ENCODE measurements at places on chromosomes 1 and 21. TPM values are rescaled to one million over a fixed set of nuclear protein-coding genes. Genes with fewer than 3 reads are reported as not detected.

DNA sequence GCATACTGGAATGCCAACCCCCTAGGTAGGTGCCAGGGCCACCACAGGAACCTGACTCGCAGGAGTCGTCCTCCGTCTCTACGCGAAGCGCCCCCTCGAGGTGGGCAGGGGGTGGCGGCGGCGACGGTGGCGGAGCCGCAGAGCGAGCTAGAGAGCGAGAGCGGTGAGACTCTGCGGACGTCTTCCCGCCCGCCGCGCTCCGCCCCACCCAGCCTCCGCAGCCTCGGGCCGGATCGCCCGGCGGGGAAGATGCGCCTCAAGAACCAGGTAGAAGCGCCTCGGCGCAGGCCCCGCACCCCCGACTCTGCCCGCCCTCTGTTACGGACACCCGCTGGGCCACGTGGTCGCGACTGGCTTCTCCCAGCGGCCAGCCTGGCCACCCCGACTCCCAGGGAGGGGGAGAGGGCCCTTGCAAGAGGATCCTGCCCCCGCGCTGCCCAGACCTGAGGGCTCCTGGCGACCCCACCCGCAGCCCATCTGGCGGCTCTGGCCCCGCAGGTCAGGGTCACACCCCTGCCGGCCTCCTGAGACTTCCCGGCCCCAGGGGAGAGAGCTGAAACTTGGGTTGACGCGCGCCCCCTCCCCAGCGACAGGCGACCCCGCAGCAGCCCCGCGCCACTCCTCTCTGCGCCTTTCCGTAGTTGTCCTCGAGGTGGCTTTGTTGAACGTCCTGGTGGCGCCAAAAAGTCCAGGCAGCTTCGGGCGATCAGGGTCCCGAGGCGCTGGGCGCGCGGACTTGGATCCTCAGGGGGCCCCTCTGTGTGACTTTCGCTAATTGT lies 24.4 kb upstream of the AGBL4 start:
- H3K27ac ChIP-seq, result no peak overlapping the region

- no peak for DNase-seq
- no peak overlapping the region for H3K4me3 ChIP-seq
- H3K27ac ChIP-seq, result no peak overlapping the region
Observed at GRCh38 chr21:16071761-16072160, 342.0 kb downstream of the USP25 start.

DNA sequence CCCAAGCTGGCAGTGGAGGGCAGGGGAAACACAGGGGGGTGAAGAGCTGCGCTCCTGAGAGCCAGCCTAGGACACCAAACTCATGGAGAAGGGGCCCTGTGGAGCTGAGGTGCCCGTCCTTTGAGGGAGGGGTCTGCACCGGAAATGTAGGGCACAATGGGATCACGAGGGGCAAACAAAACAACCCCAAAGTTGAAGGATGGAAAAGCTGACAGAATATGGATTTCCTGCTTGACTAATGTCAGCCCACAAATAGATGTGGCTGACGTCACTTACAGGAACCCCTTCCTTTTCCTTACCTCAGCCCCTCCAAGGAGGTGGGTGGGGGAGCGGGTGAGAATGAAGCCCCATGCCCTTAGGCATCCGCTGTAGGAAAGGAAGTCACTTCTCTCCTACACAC lies 110.9 kb downstream of the KCNN3 start:
- no peaks in the 10 kb centered on the region for H3K4me1 ChIP-seq
- no peaks in the 10 kb centered on the region for H3K27me3 ChIP-seq
- no peak overlapping the region for H3K4me3 ChIP-seq
- H3K36me3 ChIP-seq, result no peaks in the 10 kb centered on the region

GRCh38 chr1:161707503-161707902 lies 474 bp downstream of the FCRLA start:
- no peaks in the 10 kb centered on the region for H3K36me3 ChIP-seq
- no peak overlapping the region for H3K27ac ChIP-seq
- H3K4me1 ChIP-seq, result no peaks in the 10 kb centered on the region
- no peak for DNase-seq

GRCh38 chr1:63868268-63868781 lies 94.5 kb downstream of the ROR1 start:
- no peak for DNase-seq
- no peak overlapping the region for H3K4me3 ChIP-seq
- peaks cover 4% of the 10 kb centered on the region for H3K4me1 ChIP-seq
- no peaks in the 10 kb centered on the region for H3K36me3 ChIP-seq

DNA sequence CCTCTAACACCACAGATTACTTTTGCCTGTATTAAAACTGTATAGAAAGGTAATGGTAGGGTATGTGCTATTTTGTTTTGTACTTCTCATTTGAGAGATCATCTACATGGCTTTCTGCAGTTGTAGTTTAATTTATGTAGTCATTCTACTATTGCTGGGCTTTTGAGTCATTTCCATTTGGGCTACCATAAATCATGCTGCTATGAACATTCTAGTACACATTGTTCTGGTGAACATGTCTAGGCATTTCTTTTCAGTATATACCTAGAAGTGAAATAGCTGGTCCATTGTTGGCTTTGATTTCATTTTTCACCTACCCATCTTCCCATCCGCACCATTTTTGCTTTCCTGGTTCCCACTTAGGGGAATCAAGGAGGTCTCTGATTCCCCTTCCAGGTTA lies 18.7 kb downstream of the EDN2 start:
- H3K27me3 ChIP-seq, result no peaks in the 10 kb centered on the region
- no peak overlapping the region for H3K4me3 ChIP-seq
- DNase-seq, result no peak
- H3K4me1 ChIP-seq, result peaks cover 10% of the 10 kb centered on the region
- no peaks in the 10 kb centered on the region for H3K36me3 ChIP-seq
- no peak overlapping the region for H3K27ac ChIP-seq

- no peaks in the 10 kb centered on the region for H3K27me3 ChIP-seq
- no peak overlapping the region for H3K27ac ChIP-seq
- H3K4me3 ChIP-seq, result no peak overlapping the region
- no peaks in the 10 kb centered on the region for H3K36me3 ChIP-seq
- peak; percentile 21 for DNase-seq
- no peaks in the 10 kb centered on the region for H3K4me1 ChIP-seq
Observed at GRCh38 chr1:25064465-25065240, 134.6 kb upstream of the RUNX3 start.

DNA sequence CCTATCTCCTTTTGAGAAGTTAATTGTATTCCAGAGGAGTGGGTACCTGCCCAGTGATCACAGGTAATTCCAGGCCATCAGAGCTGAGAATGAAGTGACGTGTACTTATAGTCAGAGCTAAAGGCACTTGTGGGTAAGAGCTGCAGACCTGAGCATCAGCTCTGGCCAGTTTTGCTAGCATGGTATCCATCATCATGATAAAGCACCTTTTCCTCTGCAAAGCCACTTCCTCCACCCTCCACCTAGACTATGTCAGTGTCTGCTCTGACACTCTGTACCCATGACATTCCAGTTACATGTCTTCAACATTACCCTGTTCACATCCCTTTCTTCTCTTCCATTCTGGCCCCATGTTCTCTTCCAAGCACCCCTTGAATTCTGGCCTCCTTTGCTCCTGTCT lies 157.3 kb downstream of the GRIK3 start:
- no peaks in the 10 kb centered on the region for H3K27me3 ChIP-seq
- no peaks in the 10 kb centered on the region for H3K36me3 ChIP-seq
- H3K4me3 ChIP-seq, result no peak overlapping the region
- no peak overlapping the region for H3K27ac ChIP-seq
- DNase-seq, result no peak
- no peaks in the 10 kb centered on the region for H3K4me1 ChIP-seq

DNA sequence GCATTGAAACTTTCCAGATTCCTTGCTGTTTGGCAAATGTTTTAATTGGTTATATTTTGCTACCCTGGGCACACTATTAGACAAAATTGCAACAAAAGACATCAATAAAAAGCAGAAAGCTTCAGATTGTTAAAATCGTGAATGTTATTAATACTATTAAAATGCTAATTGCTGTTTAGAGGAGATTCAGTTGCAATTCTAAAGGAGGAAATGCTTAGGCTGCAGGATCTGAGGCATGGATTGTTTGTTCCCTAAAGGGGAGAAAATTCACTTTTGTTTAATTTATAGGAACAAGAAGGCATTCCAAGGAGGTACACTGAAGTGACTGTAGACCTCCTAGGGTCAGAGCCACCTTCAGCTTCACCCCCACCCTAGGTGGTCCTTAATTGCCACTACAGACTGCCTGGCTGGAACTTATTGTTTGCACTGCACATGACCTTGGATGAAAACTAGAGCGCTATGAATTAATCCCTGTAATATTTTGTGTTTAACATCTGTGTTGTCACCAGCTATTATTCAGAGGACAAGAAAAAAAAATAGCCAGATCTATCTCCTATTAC lies 1266.9 kb upstream of the ADGRL2 start:
- no peak overlapping the region for H3K4me3 ChIP-seq
- no peaks in the 10 kb centered on the region for H3K36me3 ChIP-seq
- DNase-seq, result no peak
- no peaks in the 10 kb centered on the region for H3K27me3 ChIP-seq

DNA sequence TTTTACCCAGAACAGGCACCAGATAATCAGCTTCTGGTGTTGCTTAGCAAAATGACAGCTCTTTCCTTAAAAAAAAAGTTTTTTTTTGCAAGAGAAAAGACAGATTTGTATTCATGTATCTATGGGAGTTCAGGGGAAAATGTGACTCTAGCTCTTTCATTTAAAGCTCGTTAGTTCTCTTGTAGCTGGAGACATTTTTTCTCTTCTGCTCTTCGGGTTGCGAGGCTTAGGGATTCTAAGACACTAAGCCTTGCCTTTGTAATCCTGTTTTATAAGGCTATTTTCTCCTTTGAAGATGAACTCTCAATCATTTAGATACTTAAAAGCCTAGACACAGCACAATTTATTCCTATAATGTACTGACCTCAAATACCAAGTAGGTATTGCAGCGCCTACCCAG lies 40.3 kb upstream of the EDARADD start:
- H3K27me3 ChIP-seq, result no peaks in the 10 kb centered on the region
- no peaks in the 10 kb centered on the region for H3K4me1 ChIP-seq
- no peaks in the 10 kb centered on the region for H3K36me3 ChIP-seq
- no peak overlapping the region for H3K4me3 ChIP-seq
- DNase-seq, result no peak

DNA sequence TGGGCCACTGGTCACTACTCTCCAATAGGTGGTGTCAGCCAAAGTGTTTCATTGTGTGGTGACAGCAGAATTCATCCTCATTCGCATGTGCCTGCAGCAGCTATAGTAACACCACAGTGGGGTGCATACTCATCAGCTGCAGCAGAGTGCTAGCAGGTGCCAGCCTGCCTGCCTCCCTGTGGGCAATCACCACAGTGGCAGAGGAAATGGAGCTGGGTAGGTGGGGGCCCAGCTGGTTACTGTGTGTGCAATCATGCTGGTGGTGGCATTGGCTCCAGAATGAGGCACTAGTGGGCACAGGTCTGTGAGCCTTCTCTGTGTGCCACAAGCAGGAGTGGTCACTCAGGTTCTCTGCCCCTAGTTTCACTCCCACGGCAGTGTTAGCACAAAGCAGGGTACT lies 579.2 kb downstream of the PTPRC start:
- no peaks in the 10 kb centered on the region for H3K36me3 ChIP-seq
- H3K4me3 ChIP-seq, result no peak overlapping the region
- H3K27me3 ChIP-seq, result no peaks in the 10 kb centered on the region
- H3K27ac ChIP-seq, result no peak overlapping the region
- no peak for DNase-seq

- no peaks in the 10 kb centered on the region for H3K36me3 ChIP-seq
- no peak overlapping the region for H3K4me3 ChIP-seq
- H3K27ac ChIP-seq, result no peak overlapping the region
- peak; percentile 27 for DNase-seq
- H3K27me3 ChIP-seq, result no peaks in the 10 kb centered on the region
Observed at GRCh38 chr1:47180603-47181094, 9.2 kb downstream of the PDZK1IP1 start.

GRCh38 chr21:35201799-35202198 lies 152.7 kb upstream of the RUNX1 start:
- DNase-seq, result no peak
- peaks cover 3% of the 10 kb centered on the region for H3K4me1 ChIP-seq
- H3K36me3 ChIP-seq, result no peaks in the 10 kb centered on the region
- no peak overlapping the region for H3K27ac ChIP-seq
- no peak overlapping the region for H3K4me3 ChIP-seq

The DCDC2B gene
- total RNA-seq, result not detected

The HTR6 gene
- not detected for total RNA-seq

The RNU1-1 gene
- total RNA-seq, result 957 TPM

The FAM72D gene
- total RNA-seq, result 0.08 TPM

The CTXND2 gene
- total RNA-seq, result not detected

The FMO1 gene
- 1.6 TPM for total RNA-seq

The G0S2 gene
- total RNA-seq, result 14.1 TPM
